Activated CD4-positive, alpha-beta T cell treated with anti-CD3 and anti-CD28 coated beads, Interleukin-2, amount 50 U/mL, for 16 hours (primary cell): ENCODE measurements at places on chromosomes 7 and 10.

DNA sequence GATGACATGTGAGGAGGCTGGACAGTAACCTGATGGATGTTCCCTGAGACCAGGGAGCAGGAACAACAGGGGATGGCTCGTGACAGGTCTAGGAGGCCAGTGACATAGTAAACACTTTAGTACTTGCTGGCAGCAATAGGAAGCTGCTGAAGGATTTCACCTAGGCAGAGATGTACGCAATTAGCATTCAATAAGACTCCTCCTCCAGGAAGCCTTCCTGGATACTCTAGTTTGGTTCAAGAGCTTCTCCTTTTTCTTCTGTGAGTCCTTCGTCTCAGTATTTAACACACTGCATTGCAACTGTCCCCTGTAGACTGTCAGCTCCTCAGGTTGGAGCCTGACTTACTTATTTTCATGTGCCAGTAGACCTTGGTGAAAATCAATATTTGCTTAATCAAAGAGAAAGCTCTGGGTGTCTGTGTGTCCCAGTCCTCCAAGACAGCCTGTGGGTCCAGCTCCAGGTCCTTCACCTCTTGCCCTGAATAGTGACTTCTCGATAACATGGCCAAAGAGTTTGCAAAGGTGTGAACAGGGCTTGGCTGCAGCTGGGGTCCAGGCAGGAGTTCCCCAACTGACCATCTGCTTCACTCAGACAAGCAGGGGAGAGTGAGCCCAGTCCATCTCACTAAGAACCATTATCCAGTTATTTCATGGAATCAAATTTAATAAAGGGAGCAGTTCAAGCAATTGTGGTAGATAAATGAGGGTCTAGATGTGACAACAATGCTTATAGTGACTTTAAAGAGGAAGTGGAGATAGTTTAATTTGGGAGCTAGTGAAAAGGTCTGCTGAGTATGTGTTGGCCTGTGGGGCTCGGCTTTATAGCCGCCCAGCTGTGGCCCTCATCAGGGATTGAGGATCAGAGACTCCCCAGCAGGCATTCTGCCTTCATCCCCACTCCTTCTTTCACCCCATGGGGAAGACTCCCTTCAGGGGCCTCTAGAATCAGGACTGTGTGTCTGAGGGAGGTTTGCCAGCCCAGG, 9.4 kb downstream of the TMEM273 start:
- DNase-seq: no peak

- no peak for DNase-seq
Measured at GRCh38 chr7:130296221-130296951, 3.4 kb downstream of the CPA4 start.

GRCh38 chr7:19095353-19095860, 22.0 kb downstream of the TWIST1 start:
- DNase-seq: no peak

DNA sequence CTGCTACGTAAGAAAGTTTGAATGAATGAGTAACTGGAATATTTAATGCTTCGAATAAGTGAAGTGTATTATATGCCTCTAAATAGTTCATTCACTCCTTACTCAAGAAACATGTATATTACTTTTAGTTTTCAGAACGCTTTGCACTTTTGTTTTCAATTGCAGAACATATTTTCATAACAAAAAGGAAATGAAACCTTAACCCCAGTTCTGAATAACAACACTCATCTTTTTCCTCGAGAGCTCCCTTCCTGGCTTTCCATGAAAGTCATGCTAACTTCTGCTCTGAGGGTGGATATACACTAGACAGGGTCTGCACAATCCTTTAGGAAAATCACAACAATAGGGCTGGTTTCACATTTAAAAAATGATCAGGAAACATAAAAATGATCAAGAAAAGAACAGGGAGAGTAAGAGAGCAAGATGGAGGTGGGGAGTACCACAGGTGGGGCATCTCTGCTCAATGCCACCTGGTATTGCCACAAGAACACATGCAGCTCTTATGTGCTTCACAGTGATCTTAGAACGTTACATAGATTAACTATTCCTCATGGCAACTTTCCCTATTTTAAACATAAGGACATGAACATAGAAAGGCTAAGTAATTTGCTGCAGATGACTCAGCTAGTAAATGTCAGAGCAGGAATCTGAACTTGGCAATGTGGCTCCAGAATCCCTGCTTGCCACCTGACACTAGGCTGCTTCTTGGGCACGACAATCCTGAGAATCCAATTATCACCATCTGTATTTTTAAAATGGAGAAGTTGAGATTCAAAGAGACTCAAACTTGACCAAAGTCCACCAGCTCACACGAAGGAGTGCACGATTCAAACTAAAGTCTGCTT, 219.5 kb upstream of the AOAH start:
- DNase-seq: no peak

- DNase-seq: no peak
Measured at GRCh38 chr10:130499541-130499940, 363.4 kb downstream of the GLRX3 start.

GRCh38 chr7:45132708-45133320, 21.3 kb upstream of the TBRG4 start:
- no peak for DNase-seq

- no peak for DNase-seq
Measured at GRCh38 chr10:97774811-97775294, 3.1 kb upstream of the SFRP5 start.

- DNase-seq: no peak
Measured at GRCh38 chr7:111560773-111561653, 1.3 kb downstream of the IMMP2L start.

DNA sequence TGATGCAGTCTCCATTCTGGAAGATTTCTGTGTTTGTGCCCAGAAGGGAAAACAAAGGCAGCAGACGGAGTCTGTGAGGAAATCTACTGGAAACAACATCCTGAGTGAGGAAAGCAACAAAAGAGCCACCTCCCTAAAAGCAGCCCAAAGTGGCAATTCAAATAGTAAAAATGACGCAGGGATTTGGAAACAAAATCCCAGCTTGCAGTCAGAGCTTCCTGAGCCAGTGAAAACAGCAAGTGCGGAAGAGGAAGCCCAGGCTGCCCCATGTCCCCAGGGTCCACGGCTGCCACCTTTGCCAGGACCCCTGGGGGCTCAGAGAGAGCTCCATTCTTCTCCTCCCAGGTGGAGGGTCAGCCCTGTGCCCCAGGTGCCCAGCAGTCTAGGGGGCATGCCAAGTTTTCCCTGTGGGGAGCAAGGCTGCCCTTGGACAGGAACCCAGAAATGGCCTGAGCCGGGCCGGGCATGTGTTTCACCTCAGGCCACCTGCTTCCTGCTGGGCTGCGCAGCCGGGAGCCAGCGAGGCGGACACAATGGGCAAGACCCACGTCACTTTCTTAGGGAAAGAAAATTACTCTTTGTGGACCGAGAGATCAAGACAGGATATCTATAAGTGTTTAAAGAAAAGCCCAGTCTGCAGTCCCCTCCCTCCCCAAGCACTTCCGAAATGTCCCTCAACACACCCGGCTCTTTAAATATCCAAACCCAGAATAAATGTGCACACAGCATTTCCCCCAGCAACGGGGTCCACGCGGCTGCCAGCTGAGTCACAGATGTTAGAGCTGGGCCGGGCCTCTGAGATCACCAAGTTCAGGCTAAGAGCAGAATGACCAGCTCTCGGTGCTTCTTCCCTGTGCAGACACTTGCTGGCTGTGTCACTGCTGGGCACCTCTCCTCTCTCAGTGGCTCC, 231.1 kb downstream of the ARHGAP12 start:
- DNase-seq: no peak

DNA sequence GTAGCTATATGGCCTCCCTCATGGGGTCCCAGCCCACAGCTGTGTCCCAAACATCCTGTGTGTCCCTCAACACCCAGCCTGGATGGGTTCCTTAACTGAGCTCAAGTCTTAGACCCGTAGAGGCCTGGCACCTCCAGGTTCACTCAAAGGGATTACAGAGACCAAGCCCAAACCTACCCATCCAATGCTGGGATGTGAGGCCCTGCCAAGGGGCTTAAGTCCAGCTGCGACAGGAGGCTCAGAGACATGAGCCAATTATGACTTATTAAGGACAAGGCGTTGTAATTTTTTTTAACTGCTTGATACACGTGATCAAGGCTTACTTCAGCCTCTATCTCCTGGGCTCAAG, 105.6 kb upstream of the RET start:
- no peak for DNase-seq

DNA sequence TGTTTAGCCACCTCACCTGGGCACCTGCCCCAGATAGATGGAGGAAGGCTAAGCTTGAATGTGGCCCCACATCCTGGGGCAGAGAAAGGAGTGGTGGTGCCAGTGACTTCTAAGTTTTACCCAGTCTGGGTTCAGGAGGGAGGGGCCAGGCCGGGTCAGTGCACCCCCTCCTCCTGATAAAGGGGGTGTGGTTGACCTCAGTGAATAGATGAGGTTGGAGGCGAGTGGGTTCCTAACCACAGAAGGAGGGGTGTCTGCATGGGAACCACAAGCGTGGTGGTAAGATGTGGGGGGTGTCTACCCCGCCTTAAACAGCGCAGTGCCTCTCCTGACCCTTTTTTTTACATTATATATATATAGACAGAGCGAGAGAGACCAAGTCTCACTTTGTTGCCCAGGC, 105.3 kb upstream of the KCTD7 start:
- DNase-seq: no peak

- no peak for DNase-seq
Measured at GRCh38 chr10:7210516-7210915, 200.3 kb downstream of the SFMBT2 start.

DNA sequence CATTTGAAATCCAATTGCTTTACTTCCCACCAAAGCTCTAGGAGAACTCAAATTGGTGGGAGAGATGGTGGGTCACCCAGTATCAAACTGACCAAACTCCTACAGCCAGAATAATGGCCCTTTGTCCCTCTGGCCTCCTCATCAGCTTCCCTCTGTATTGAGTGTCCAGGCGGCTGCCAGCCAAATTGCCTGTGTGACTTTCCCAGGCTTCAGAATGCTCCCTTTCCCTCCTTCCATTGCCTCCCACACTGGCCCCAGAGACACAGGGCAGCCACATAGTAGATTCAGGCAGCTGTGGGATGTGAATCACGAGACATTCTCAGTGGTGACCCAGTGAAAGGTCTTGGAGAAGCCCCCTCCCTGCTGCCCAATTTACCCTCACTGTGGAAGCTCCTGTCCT, 12.7 kb upstream of the VDAC2 start:
- DNase-seq: no peak

- no peak for DNase-seq
Measured at GRCh38 chr10:71971769-71972555, 7.8 kb downstream of the CHST3 start.

- no peak for DNase-seq
Measured at GRCh38 chr7:94444813-94445212, 50.1 kb downstream of the COL1A2 start.

GRCh38 chr7:83105948-83106347, 56.7 kb downstream of the PCLO start:
- no peak for DNase-seq

GRCh38 chr7:111274857-111275256, 183.9 kb downstream of the LRRN3 start:
- no peak for DNase-seq

GRCh38 chr7:11170863-11171568, 197.3 kb downstream of the PHF14 start:
- no peak for DNase-seq

DNA sequence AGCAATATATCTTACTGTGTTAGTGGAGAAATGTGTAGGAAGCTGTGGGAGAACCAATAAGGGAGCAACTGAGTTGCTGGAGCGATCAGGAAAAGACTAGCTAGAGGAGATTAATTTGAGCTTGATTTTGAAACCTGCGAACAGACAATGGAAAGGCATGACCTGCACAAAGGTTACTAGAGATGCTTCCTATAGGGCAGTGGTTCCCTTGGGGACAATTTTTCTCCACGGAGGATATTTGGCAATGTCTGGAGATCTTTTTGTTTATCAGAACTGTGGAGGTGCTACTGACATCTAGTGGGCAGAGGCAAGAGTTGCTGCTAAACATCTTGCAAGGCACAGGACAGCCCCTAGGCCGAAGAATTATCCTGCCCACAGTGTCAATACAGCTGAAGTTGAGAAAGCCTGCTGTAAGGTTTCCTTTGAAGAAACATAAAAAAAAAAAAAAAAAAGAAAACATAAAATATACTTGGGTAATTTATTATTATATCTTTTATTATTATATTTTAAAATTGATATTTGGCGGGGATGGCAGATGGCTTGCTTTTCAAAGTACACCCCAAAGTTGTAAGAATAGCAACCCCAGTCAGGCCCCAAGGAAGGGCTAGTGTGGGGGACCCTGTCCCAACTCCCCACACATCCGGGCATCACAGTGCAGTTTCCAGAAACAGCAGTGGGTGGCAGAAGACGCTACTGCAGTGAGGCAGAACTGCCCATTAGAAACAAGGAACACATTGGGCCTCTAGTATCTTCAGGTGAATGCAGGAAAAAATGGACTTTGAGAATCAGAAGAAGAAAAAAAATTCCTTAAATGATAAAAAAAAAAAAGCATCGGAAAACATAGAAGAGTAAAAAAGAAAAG, 481.6 kb downstream of the SH2D4B start:
- DNase-seq: peak; percentile 36

DNA sequence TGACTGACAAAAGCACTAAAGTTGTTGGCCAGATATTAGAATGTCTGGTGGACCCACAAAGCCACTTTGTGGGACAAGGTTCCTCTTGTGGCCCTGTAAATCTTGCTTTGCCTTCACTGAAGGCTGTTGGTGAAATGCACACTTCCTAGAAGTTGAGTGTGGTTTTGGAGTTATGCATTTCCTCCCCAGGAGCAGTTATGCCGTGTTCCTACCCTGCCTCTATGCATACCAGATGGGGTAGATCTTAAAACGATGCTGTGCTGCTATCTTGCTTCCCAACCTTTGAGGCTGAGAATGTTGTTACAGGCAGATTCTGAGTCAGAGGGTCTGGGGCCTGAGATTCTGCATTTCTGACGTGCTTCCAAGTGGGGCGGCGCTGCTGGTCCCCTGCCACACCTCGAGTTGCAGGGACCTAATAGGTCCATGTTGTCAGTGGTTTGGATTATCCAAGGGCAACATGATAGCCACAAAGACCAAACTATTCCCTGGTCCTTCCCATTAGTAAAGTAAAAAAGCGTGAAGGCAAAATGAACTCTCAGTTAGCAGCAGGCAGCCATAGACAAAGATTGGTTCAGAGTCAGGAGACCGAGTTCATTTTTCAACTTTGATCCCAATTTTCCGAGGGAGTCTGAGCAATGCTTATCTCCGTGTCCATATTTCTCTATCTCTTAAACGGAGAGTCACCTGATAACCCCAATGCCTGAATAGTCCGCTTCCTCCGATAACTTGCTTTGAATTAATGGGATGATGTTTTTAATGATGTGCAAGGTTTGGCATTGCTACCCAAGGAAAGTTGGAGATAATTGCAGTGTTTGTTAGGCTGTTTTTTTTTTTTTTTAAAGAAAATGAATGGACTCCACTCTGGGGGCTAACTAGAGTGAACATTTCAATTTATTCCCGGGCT, 55.8 kb downstream of the CDHR3 start:
- DNase-seq: no peak

GRCh38 chr10:132992433-132993215, 50.3 kb upstream of the CFAP46 start:
- DNase-seq: no peak
